ENCODE measurements at places on chromosomes 11 and 22.

DNA sequence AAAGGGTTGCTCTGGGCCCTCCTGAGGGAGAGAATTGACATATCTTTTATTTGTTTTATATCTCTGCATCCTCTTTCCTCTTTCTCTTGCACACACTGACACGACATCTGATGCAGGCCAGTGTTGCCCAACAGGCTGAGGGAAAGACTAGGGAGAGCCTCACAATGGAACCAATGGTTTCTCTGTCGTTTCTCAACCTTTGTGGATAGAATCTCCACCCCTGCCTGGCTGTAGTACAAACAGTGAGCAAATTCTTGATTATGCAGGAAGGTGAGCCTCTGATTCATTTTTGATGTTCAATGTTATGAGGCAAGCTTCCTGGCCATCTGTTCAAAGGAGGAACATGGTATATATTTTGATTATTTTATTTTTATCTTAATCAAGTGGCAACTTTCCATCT, 49.8 kb upstream of the PLET1 start:
- DNase-seq, result no peak

GRCh38 chr11:116776522-116776984, 3.8 kb upstream of the BUD13 start:
- DNase-seq, result no peak

DNA sequence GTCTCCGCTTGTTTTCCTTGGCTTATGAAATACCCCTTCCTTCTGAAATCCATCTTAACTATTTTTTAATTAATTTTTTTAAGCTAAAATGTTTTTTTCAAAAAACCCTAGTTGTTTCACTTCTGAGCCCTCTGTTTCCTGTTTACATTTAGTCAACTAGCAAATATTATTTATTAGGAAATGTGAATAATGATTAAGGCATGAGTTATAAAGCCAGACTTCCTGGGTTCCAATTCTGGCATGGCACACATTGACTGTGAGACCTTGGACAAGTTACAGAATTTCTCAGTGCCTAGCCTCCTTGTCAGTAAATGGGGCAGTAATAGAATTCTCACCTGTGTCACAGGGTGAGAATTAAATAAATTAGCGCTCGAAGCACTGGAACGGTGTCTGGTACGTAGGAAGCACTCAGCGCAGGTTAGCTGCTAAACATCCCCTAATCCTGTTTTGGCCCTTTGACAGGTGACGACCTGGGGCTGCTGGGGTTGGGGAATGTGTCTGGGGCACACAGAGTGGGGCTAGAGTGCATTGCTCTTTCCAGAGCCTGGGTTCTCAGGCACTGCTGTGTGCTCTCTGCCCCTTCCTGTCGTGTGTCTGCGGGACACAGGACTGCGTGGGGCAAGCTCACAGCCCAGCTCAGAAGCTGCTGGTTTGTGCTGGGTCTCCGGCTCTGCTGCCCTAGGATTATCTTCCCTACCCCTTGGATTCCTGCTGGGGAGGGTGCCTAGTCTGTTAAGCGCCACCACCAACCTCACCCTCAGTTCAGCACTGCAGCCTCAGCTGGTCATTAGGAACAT, 13.1 kb downstream of the PANX1 start:
- no peak for DNase-seq

GRCh38 chr11:12810568-12810894, 136.3 kb downstream of the TEAD1 start:
- peak; percentile 54 for DNase-seq

GRCh38 chr22:46726986-46727317, 11.1 kb downstream of the CERK start:
- DNase-seq, result no peak

- no peak for DNase-seq
Observed at GRCh38 chr11:29634244-29634643, 382.6 kb downstream of the KCNA4 start.

GRCh38 chr22:36055376-36056295, 27.0 kb upstream of the RBFOX2 start:
- peak; percentile 77 for DNase-seq

- DNase-seq, result no peak
Observed at GRCh38 chr11:28777126-28777525, 668.9 kb downstream of the METTL15 start.

DNA sequence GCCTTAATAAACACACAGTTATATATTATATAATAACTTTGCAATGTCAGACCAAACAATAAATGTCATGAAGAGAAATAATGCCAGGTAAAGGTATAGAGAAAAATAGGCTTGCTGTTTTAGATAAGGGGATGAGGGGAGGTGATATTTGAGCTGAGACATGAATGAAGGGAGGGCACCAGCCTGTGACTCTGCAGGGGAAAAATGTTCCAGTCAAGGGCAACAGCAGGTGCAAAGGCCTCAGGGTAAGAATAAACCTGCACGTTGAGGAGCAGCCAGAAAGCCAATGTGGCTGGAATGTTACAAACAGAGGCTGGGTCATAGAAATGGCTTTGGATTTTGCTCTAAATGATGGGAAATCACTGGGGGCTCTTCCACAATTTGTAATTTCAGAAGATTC, 519.6 kb downstream of the SOX6 start:
- no peak for DNase-seq

DNA sequence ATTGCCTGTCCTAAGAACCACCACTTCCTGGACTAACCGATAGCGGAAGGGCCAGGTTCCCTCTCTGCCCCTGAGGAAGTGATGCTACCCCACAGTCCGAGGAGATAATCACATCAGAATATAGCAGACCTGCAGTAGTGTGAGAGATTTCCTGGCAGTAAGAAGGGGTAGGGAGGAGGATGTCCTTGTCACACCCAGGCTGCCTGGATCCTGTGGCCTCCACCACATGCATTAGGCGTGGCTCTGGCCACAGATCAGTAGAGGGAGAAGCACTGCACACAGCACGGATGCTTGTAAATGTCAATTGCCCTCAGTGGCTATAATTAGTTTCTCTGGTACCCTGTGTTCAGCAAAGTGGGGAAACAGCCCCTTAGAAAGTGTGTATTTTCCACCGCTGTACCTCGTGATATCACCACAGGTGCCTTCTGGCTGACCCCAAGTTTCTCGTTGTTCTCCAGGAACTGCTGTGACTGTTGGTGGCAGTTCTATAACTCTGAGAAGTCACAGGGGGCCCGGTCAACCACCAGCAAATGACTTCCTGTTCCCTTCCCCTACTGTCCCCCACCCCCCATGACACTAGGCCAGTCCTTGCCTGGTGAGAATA, 61.8 kb downstream of the UBASH3B start:
- no peak for DNase-seq

All from fibroblast of upper back skin (primary cell).